ENCODE measurements at places on chromosomes 2 and 18.

DNA sequence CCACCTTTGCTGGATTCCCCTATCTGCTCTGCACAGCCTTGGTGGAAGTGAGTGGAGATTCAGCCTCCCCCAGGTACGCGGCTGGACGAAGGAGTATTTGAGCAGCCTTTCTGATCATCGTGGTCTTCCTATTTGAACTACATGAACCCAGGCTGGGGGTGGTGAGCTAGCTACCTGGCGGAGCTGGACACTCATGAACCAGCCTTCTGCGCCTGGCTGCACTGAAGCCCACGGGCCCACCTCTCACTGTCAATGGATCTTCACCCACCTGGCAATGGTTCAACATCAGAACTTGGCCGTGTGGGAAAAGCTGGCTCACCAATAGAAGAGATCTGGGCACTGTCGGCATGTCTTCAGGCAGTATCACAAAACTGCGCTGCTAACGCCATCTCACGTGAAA is 35.4 kb downstream of the ANKMY1 start:
- no peak for DNase-seq

- no peak for DNase-seq
Measured at GRCh38 chr2:62745891-62746481, 40.5 kb downstream of the EHBP1 start.

GRCh38 chr2:50551868-50552267 is 480.1 kb downstream of the NRXN1 start:
- DNase-seq: no peak

DNA sequence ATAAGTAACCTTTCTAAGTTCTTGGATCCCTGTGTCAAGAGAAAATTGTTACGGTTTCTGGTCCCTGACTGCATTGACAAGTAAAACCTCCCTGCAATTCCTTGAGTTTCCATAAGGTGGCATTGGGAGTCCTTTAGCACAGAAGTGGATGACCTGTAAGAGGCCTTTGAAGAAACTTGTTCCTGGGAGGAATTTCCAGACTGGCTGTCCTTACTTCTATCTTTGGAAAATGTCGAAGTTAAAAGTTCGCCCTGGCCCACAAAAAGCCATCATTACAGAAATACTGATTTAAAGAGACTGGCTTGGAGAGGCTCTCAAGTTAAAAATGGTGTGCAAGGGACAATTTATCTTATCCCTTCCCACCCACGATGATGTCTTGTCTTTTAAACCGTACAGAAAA is 218.4 kb downstream of the CDH20 start:
- peak; percentile 64 for DNase-seq

DNA sequence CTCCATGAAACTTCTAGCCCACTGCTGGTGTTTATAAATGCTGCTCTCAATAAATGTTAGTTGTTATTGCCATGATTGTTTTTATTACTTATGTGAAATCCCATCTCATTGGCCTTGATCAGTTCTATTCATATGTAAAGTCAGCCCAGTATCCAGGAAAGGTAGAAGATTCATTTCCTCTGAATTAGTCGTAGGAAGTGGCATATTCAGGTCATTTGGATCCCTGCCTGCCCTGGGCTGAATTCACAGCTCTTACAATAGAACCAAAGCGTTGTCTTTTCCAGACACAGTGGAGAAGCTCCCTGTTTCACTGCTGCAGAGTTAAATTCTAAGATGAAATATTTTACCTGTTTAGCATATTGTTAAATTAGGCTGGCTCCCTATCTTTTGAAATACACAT is 70.3 kb downstream of the MAIP1 start:
- no peak for DNase-seq

- DNase-seq: no peak
Measured at GRCh38 chr2:11592671-11593574, 59.1 kb downstream of the GREB1 start.

GRCh38 chr2:170425281-170425751 is 247.4 kb downstream of the MYO3B start:
- no peak for DNase-seq

GRCh38 chr18:23710946-23711345 is 21.7 kb downstream of the LAMA3 start:
- no peak for DNase-seq

GRCh38 chr2:215419113-215419512 is 16.8 kb downstream of the FN1 start:
- no peak for DNase-seq

DNA sequence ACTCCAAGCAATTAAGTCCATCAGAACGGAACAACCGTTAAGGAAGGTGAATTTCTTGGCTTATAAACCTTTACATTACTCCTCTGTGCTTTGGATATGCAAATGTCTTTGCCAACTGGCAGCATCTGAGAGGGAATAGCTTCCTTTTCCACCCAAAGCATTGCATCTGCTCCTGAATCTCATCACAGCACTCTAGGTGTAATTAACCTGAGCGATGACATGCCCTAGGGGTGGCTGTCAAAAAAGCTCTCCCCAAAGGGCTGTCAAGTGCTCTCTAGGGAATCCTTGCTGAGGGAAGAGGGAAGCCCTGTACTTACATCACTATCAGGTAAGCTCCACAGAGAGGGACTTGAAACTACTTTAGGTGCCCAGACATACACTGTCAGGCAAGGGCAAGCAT is 5.5 kb upstream of the SMARCAL1 start:
- no peak for DNase-seq

DNA sequence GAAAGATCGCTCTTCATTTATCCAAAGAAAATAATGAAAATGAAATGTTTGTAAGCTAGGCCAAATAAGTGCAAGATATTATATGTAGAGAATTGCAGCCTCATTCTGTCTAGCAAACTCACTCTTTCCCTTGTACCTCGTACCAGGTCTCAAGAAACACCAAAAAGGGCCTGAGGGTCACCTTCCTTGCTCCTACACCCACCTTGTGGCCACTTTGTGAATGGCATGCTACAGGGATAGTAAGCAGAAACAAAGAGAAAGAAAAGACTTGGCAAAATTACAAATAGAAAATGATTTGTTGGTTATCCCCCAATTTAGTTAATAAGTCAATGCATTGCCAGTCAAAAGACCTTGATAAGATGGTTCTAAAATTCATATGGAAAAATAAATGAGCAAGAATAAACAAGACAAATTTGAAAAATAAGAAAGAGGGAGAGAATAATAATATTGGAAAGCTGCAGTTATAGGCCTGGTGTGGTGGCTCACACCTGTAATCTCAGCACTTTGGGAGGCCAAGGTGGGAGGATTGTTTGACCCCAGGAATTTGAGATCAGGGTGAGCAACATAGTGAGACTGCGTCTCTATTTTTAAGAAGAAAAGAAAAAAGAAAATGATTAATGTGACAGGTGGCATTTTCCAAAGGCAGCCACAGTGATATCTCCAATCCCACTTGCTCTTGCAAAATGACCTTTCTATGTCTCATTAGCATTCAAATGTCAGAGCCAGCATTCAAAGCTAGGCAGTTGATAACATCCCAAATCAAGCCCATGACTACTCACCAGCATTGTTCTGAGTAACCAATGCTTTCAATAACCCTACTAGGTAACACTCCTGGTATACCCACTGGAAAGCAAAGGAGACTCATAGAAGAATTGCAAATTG is 38.8 kb upstream of the BMP10 start:
- DNase-seq: peak; percentile 47

DNA sequence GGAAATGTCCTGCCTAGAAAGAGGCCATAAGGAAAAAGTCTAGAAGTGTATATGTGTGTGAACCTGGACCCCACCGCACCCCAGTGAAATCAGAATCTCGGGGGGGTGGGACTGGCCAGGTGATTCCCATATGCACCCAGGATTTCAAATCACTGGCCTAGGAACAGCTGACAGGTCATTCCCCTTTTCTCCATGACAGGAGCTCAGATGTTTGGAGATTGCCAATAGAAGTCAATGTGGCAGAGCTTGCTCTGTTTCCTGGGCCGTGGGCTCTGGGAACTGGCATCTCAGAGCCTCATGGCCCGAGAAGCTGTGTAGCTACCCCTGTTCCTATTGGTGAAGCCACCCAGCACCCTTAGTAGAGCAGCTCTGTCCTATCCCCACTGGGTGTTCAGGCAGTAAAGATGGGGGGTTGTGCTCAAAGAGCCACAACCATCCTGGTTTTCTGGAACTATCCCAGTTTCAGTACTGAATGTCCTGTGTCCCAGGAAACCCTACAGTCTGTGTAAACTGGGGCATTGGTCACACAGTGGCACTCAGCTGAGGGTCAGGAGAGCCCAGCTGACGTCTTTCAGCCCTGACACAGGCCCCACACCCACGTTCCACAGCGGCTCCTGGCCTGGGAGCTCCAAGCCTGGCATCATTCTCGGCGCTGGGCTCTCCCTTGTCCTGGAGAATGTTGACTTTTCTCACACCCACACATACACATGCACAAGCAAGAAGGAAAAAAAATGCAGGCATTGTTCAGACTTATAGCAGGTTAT is 18.9 kb downstream of the GNLY start:
- no peak for DNase-seq

All from hippocampal formation (tissue), 2 donors.